ENCODE measurements at places on chromosomes 6 and 20.

- no peak for DNase-seq
Measured at GRCh38 chr6:132253211-132253610, 148.1 kb downstream of the MOXD1 start.

DNA sequence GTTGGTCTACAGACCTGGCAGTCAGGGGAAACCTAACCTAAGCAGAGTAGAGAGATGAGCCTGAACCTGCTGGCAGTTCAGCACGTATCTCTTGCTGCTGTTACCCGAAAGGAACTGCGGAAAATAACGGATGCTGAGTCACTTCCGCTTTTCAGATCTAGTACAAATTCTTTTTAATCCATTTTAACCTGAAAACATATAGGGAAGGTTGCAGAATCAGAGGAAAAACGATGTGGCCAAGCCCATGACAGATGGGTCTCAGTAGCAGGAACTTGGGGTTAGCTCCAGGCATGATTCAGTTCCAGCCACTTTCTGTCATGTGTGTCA lies 351.9 kb upstream of the PRND start:
- DNase-seq: no peak

- no peak for DNase-seq
Measured at GRCh38 chr20:21681922-21682318, 23.5 kb upstream of the PAX1 start.

DNA sequence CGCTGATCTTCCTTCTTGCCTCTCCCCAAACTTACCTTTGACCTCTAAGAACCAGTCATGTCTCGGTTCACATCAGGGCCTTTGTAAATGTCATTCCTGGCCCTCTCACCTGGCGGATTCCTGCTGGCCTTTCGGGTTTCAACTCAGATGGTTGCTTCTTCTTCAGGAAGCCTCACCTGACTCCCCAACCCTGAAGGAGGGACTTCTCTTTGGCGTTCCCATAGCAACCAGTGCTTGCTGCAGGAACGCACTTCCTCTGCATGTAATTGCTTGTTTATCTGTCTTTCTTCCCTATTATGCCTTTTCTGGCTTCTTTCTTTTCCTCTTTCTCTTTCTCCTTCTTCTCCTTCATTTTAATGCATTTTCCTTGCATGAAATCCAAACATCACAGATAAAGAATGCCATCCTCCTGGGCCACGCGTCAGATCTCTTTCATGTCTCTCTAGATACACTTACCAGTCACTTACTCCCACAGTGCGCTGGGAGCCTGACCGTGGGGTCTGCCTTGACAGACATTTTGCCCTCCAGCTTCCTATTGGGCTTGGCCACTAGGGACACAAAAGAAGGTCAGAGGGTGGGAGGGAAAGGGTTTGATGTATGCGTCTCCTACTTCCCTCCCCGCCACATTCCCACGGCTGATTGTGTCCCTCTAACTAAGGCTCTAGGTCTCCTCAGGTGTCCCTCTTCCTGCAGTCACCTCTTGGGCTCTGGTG lies 295.7 kb upstream of the TSHZ2 start:
- no peak for DNase-seq

DNA sequence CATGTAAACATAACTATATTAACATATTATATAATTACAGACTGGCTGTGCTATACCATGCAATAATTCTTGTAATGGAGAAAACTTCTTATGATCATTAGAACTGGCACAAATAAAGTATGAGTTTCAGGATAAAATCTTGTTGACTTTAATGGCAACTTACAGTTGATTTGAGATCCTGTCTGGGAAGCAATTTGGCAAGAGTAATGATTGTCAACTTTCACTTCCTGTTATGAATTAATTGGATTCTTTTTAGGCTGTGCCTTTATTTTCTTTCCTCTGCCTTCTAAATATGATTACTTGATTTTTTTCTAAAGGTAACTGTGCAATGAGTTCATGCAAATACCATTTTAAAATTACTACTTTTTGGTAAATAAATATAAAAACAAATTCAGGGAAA lies 158.1 kb upstream of the B3GAT2 start:
- DNase-seq: no peak

DNA sequence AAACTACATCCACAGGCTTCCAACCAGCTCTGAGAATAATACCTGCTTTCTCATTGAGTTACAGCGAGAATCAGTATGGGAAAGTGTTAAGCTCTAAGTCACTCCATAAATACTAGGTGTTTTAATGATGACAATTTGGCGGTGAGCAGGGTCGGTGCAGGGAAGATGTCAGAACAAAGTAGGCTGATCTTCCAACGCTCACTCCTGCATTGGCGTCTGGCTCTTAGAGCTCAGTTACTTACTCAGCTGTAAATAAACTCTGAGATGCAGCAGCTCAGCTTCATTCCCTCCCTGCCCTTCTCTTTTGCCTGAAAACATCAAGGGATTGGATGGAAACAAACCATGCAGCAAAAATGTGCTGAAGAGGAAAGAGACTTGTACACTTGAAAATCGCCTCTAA lies 102.5 kb upstream of the SPACA1 start:
- no peak for DNase-seq

- no peak for DNase-seq
Measured at GRCh38 chr6:52392944-52393343, 27.2 kb upstream of the EFHC1 start.

- no peak for DNase-seq
Measured at GRCh38 chr6:13239530-13240455, 88.5 kb downstream of the TBC1D7 start.

- DNase-seq: no peak
Measured at GRCh38 chr20:39268981-39269461, 306.9 kb downstream of the DHX35 start.
